Stimulated activated CD8-positive, alpha-beta memory T cell treated with anti-CD3 and anti-CD28 coated beads, Interleukin-15, amount 100 ng/mL, for 4 hours (primary cell): ENCODE measurements at places on chromosomes 2 and 18.

- DNase-seq, result no peak
Measured at GRCh38 chr2:43288417-43289305, 62.3 kb upstream of the ZFP36L2 start.

GRCh38 chr2:213252206-213252605, 32.1 kb upstream of the SPAG16 start:
- DNase-seq, result no peak

GRCh38 chr2:137007938-137008337, 242.6 kb downstream of the THSD7B start:
- no peak for DNase-seq

- no peak for DNase-seq
Measured at GRCh38 chr18:56569416-56569815, 69.0 kb downstream of the TXNL1 start.

- no peak for DNase-seq
Measured at GRCh38 chr2:33425586-33426031, 50.8 kb upstream of the RASGRP3 start.

GRCh38 chr2:124149571-124149970, 124.5 kb downstream of the CNTNAP5 start:
- no peak for DNase-seq

DNA sequence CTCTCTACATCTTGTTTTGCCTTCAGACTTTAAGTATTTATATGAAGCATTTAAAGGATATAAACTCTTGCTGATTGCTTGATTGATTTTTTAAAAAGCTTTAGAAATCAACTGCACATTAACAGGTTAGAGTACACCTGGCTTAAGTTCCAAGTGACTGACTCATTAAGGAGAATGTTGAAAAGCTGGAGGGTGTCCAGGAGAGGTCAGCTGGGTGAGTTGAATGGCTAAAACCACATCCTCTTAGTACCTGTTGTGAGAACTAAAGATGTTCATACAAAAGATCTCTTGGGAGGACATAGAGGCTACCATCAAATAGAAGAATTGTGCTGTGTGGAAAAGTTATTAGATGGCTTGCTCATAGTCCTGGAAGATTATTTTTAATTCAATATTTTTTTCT, 206.8 kb downstream of the TXNL1 start:
- no peak for DNase-seq

GRCh38 chr2:98607104-98607503, 1.2 kb downstream of the COA5 start:
- no peak for DNase-seq

- DNase-seq, result no peak
Measured at GRCh38 chr2:147909178-147909577, 64.3 kb downstream of the ACVR2A start.

DNA sequence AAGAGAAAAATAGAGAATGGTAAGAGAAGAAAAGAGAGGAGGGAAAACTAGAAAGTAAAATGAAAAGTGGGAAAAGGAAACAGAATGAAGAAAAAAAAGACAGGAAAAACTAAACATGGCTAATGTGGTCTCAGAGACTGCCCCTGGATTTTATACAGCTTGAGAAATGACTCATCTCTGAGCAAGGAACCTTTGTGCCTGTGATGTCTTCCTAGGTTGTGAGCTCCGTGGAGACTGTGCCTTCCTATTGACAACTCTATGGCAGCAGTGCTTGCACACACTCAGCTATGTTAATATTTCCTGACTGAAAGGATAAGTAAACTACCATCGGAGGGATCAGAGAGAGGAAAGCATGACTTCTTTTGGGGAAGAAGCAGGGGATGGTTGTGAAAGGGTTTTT, 203.8 kb downstream of the RDH14 start:
- DNase-seq, result no peak

DNA sequence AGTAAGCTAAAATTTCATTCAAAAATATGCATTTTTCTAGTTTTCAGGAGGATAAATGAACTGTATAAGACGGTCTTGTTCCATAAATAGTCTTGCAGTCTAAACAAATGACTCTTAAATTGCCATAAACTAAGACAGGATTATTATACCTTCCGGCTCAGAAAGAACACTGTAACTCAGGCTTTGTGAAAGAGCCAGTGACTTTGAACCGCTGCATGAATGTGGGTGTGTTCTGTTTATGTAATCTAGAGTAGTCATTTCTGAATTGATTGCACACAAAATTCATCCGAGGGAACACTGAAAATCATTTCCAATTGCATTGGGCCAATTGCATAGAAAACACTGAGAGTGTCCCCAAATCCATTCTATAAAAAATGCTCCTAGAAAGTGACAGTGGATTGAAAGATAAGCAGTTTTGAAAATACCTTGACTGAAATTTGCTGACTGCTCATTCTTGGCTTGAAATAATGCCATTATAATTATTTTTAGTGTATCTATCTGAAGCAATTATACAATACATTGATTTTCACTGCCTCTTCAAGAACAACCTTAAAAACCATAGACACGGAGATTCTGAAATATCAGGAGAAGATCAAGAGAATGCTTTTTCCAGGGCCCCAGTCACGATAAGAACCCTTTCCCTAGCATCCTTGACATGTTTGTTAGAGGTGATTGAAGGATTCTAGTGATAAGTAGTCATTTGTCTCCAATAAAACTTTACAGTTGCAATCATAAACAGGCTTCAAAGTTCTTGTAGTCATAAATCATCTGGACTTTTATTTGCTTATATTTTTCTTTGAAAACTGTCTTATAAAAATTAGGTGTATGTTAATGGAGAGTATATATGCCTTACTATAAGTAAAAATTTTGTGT, 55.4 kb downstream of the CNTNAP5 start:
- DNase-seq, result no peak

DNA sequence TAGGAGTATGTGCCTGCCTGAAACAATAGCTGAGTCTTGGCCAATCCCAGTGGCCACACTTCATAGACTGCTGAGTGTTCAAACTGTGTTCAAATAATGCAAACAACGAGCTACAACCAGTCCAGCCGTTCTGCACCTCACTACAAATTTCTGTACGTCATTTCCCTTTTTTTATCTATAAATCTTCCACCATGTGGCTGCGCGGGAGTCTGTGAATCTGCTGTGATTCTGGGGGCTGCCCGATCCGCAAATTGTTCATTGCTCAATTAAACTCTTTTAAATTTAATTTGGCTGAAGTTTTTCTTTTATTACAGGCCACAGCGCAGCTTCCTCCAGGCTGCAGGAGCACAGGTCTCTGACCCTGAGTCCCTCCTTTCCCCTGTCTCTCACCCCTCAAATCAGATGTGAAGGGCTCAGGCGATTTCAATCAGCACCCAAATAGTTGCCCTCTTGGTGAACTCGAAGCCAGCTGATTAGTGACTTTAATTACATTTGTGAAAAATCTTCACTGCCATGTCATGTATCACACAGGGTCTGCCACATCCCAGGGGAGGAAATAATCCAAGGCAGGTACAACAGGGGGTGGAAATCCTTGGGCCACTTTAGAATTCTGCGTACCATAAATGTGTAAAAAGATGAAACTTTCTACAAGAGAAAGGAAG, 145.6 kb downstream of the NDUFA10 start:
- no peak for DNase-seq

GRCh38 chr18:40382197-40382596, 1572.8 kb upstream of the PIK3C3 start:
- no peak for DNase-seq

DNA sequence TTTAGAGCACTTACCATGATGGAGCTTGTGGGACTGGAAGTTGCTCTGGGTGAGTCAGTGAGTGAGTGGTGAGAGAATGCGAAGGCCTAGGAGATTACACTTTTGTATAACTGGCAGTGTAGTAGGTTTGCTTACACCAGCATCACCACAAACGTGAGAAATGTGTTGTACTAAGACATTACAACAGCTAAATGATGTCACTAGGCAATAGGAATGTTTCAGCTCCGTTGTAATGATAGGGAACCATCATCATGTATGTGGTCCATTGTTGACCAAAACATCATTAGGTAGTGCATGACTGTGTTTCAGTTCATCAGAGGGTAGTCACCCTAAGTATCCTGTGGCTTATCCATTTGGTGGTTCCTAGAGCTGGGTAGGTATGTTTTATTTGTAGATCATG, 11.9 kb downstream of the ZNF407 start:
- no peak for DNase-seq

DNA sequence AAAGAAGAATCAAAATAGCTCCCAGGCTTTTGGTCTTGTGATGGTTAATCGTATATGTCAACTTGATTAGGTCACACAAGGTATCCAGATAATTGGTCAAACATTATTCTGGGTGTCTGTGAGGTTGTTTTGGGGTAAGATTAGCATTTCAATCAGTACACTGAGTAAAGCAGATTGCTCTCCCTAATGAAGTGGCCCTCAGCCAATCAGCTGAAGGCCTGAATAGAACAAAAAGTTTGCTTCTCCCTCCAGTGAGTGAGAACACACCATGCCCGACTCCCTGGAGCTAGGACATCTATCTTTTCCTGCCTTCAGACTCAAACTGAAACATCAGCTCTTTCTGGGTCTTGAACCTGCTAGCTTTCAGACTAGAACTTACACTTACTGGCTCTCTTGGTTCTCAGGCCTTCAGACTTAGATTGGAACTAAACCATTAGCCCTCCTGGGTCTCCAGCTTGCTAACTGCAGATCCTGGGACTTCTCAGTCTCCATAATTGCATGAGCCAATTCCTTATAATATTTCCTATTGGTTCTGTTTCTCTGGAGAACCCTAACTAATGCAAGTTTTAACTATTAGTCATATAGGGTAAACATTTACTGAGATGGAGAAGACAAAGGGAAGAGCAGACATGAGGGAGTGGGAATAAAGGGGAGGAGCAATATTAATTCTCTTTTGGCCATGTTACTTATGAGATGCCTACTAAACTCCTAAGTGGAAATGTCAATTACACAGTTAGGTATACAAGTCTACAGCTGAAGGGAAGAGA, 25.5 kb downstream of the LNPK start:
- no peak for DNase-seq

- no peak for DNase-seq
Measured at GRCh38 chr2:226847090-226847489, 11.2 kb downstream of the RHBDD1 start.

DNA sequence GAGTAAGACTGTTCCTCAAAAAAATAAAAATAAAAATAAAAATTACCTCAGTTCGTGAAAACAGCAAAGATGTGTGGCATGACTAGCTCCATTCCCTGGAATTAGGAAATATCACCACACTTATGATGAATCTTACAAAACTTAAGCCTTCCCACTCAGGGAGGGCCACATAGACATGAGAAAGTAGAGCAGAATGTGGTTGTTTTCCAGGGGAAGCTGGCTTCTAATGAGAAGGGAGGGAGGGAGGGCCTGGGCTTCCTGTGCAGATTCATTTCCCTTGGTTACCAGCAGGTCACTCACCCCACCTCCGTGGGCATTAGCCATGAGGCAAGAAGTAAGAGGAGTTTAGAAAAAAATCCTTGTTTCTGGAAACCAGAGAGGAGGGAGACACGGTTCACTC, 95.9 kb upstream of the RMDN2 start:
- DNase-seq, result no peak
